ENCODE measurements at places on chromosomes 2 and 18.

- DNase-seq: no peak
Observed at GRCh38 chr2:196142825-196143224, 28.6 kb downstream of the STK17B start.

DNA sequence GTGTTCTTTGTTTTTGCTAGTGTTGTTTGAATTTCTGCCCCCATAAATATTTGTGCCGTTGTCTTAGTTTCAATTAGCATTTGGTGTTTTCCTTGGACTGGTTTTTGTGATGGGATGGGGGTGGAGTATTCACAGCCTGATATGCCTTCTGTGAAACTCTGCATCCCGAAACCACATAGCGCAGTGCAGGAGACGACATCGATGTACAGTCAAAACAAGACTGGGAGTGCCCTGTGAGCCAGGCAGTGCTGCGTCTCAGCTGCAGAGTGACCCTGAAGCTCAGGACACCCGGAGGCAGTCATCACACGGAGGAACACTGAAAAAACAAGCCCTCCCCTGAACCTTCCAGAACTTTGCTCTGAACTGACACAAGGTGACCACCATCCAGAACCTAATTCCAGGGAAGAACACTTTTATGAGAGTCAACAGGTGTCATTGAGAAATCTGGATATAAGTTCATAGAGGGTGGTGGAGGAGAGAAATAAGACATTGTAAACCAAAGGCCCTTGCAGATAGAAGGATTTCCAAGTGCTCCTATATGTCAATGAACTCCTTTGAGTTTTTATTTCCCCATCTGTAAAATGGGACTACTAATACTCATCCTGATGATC lies 61.2 kb upstream of the CABLES1 start:
- no peak for DNase-seq

DNA sequence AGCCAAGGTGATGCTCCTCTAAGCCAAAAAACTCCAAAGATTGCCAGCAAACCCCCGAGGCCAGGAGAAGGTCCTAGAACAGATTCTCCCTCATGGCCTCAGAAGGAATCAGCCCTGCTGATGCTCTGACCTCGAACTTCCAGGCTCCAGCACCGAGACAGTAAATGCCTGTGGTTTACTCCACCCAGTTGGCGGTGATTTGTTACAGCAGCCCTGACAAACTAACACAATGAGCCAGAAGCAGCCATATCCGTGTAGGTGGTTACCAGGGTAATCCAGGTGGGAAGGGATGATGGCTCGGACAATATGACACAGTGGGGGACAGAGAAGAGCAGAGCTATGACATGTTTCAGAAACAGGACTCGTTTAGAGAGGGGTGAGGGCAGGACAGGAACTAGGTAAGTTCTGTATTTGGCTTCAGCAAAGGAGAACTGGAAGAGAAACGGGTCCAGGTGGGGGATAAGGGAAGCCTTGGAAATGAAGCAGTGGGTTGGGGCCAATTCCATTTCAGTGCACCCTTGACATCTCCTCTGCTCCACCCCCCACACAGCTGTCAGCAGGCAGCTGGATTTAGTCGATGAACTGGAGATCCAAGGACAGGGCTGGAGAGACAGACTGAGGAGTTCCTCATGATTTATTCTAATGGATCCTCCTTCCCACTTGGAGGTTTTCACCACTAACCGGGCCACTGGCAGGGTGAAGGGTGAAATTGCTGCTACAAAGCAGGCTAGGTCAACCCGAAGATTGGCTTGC lies 179.7 kb upstream of the SH3BP4 start:
- no peak for DNase-seq

- DNase-seq: no peak
Observed at GRCh38 chr2:238872026-238872425, 24.1 kb downstream of the TWIST2 start.

DNA sequence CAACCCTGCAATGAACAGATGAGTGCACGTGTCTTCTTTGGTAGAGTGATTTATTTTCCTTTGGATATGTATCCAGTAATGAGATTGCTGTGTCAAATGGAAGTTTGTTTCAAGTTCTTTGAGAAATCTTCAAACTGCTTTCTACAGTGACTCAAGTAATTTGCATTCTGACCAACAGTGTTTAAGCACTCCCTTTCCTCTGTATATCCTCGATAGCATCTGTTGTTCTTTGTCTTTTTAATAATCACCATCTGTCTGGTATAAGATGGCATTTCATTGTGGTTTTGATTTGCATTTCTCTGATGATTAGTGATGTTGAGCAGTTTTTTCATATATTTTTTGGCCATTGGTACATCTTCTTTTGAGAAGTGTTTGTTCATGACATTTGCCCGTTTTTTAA lies 1608.3 kb upstream of the ZEB2 start:
- DNase-seq: no peak

GRCh38 chr2:127465258-127465657 lies 47.0 kb downstream of the PROC start:
- DNase-seq: no peak

DNA sequence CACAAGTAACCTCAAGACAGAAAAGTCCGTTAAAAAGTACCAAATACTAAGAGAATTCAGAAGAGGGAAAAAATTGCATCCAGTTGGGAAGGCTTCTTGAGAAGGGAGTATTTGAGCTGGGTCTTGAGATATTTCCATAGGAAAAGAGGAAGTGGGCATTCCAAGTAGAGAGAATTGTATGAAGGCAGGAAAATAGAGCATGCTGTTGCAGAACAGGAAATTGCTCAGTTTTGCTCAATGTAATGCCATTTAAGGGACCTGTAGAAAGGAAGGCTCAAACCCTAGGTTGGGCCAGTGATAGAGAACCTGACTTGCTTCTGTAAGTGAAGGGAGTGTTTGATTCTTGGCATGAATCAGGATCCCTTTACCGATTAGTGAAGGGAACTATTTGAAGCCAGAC lies 1.0 kb upstream of the ZC3H8 start:
- no peak for DNase-seq

DNA sequence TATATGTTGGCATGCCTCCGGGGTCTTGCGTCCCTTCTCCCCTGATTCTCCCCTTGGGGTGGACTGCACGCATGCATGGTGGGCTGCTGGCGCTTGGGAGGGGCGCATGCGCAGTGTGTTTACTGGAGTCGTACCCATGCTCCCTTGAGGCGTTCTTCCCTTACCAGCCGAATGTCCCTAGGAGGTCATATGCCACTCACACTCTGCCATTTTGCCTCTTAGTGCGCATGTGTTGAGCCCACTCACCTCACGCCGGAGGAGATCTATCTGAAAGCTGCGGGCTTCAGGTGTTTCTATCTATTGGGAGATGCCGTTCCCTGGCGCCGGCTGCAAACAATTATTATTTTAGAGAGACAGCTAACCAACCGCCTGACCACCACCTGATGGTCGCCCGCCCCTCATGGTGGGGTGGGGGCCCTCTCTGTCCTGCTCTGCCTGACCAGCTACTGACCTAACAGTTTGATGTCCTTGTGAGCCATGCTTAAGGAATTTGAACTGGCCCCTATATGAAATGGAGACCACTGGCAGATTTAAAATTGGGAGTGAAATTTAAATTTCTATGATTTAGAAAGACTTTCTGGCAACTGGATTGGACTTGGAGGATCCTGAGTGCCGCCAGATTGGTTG lies 179.6 kb downstream of the RNF144A start:
- no peak for DNase-seq

GRCh38 chr18:22933966-22934423 lies 867 bp downstream of the RBBP8 start:
- no peak for DNase-seq

GRCh38 chr2:33339269-33339668 lies 137.2 kb upstream of the RASGRP3 start:
- no peak for DNase-seq

GRCh38 chr2:67726416-67726815 lies 329.3 kb downstream of the ETAA1 start:
- DNase-seq: no peak

DNA sequence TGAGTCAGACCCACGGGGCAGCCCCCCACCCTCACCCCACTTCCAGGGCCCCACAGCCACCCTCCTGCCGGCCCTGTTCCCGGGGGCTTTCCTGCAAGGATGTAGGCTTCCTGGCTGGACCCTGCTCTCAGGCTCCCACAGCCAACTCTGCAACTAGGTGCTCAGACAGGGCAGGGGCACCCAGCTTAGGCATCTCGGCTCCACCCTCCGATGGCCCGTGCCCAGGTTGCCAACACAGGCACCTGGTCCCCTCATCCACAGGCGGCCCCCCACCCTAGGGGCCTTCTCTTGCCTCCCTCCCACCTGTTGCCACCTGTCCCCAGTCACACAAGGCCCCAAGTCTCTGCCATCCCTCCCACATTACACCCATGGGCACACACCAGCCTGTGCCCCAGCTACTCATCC lies 34.6 kb downstream of the HS6ST1 start:
- DNase-seq: no peak

- DNase-seq: no peak
Observed at GRCh38 chr2:239636808-239637207, 236.0 kb upstream of the HDAC4 start.

GRCh38 chr2:23289671-23290070 lies 95.3 kb upstream of the KLHL29 start:
- no peak for DNase-seq

GRCh38 chr2:43412114-43412753 lies 183.6 kb downstream of the THADA start:
- DNase-seq: no peak

GRCh38 chr2:55618275-55619055 lies 1.0 kb upstream of the PPP4R3B start:
- DNase-seq: no peak

GRCh38 chr2:44934038-44934982 lies 7.2 kb upstream of the SIX3 start:
- no peak for DNase-seq

DNA sequence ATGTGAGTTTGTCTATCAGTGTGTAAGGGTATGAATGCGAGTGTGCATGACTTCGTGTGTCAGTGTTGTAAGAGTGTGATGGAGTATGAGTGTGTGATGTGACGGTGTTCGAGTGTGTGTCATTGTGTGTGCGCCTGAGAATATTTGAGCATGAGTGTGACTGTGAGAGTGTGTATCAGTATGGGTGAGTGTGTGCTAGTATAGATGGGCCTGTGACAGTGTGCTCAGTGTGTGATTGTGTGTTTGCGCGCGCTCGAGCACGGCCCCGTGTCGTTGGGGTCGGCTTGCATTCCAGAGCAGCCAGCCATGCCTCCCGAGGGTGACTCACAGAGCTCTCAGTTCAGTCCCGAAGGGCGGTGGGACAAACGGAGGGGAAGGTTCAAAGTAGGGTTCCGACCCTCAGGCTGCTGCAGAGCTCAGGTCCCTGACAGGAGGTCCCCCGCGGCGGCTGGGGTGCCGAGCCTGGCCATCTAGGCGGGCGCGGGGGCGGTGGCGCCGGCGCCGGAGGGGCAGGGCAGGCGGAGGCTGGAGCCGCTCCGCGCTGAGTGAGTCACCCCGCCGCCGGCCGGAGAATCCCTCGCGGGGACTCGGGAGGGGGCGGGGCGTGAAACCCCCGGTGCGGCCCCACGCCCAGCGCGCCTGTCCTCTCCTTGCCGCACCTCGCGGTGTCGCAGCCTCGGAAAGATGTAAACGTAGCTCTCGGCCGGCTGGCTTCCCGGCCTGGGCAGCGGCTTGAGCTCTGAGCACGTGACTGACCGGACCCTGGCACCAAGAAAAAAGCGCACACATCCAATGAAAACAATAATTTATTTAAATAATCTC lies 3.8 kb downstream of the DLX2 start:
- DNase-seq: no peak

DNA sequence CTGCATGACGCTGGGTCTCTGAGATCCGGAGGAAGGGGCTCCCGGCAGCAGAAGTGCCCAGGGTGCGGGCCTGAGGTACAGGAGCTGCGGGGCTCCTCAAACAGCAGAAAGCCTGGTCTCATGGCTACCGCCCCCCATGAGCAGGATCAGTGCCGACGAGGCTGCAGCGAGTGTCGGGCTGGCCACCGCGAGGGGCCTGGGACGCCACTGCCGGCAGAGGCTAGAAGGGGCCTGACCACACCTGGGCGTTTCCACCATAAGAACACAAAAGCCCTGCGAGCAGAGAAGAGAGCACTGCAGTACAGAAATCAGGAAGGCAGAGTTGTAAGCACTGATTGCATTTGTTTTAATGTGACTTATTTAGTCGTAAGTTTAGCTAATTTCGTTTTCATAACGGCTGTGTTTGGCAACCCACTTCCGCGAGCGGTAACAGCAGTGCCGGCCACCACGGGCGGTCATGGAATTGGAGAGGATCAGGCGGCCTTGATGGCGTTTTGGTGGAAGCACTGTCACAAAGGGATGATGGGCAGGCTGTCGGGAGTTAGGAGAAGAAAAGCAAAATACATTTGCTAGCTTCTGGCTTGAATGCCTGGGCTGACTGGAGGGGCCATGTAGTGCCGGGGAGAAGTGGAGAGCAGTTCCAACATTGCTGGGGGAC lies 117.4 kb downstream of the HDAC4 start:
- no peak for DNase-seq

DNA sequence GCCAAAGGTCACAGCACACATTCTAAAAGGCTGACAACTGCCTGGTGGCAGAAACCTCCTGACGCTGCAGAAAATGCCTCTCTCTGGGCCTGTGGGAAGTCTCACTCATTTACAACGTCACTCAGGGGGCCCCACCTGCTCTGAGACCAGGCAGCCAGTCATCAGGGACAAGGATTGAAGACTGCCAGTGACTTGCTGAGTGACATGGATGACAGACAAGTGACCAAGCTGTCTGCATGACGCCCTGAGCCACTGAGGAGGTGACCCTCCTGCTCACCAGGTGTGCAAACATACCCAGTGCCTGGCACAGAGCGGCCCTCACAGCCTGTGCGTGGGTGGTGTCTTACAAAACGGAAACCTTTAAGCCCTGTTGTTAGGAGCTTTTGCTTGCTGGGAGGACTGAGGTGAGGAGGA lies 392.4 kb downstream of the TNS1 start:
- no peak for DNase-seq

DNA sequence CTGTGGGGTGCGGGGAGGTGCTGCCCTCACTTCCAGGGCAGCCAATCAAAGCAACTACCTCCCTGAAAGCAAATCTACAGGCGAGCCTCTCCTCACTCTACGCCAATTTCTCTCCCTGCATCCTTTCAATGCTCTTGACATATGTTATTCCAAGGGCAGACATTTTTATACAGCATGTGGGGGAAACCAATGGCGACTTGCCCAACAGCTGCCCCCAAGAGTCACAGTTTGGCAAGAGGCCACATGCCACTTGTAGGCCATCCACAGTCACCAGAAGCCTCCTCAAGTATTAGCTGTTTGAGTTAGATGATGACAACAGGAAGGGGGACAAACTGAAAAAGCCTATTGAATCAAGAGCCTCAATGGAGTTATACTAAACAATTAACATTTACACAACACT lies 114.6 kb downstream of the MYO5B start:
- DNase-seq: no peak

DNA sequence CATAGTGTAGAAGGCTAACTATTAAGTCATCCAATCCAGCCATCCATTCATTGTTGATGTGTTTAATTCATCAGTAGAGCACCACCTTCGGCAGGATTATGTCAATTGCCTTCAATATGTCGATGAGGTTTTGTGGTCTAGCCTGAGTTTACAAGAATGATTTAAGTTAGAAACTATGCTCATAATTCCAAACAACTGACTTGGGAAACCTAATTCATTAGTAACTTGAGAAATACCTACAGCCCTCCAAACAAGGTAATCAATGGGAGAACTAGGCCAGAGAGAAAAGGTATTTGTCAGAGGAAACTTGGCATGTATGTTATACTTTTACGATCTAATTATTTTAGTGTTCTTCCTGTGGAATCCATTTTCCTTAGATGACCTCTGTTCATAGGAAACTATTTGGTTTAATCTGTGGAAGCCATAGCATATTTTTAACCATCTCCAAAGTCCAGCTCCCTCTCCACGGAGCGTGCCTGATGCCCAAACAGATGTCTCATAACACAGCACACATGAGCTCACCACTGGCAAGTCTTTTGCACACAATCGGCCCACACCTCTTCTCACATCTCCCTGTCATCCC lies 148.5 kb downstream of the GFPT1 start:
- DNase-seq: no peak

All from NCI-H2107 (cell line).